ENCODE measurements at places on chromosomes 5 and 9. TPM values are rescaled to one million over a fixed set of nuclear protein-coding genes. Genes with fewer than 3 reads are reported as not detected.
A peak's percentile ranks its signal among the peaks of the same experiment; 100 is the strongest.

Gene PCDHB9
- total RNA-seq = 0.73 TPM

Gene PCDHGA4
- not detected for total RNA-seq

Gene NR2F1
- total RNA-seq = 88.4 TPM

Gene PIP5KL1
- 5.1 TPM for total RNA-seq

Gene HSD17B3
- total RNA-seq = 0.26 TPM

Gene SLC6A18
- not detected for total RNA-seq

GRCh38 chr9:99244344-99245260 lies 22.5 kb downstream of the SEC61B start:
- H3K27me3 ChIP-seq = no peaks in the 10 kb centered on the region
- no peak overlapping the region for H3K27ac ChIP-seq
- H3K36me3 ChIP-seq = no peaks in the 10 kb centered on the region
- DNase-seq = no peak
- no peak overlapping the region for H3K4me3 ChIP-seq

- no peaks in the 10 kb centered on the region for H3K4me1 ChIP-seq
- no peak for DNase-seq
- H3K27me3 ChIP-seq = no peaks in the 10 kb centered on the region
Observed at GRCh38 chr9:93634311-93635185, 58.2 kb downstream of the PHF2 start.

DNA sequence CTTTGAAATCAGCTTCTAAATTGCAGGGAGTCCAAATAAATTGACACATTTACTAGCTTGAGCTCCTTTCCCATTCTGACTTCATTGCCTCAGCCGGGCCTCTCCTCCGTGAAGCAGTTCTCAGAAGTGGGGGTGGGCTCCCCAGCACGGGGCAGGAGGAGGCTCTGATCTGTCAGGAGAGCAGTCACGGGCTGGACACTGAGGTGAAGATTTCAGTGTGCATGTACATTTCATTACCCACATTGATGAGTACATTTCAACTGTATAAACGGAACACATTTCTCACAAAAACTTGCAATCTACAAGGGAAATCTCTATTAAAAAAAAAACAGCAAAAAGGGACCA lies 195.9 kb downstream of the SEMA6A start:
- no peak overlapping the region for H3K4me3 ChIP-seq
- H3K36me3 ChIP-seq = no peaks in the 10 kb centered on the region
- DNase-seq = no peak
- no peak overlapping the region for H3K27ac ChIP-seq
- no peaks in the 10 kb centered on the region for H3K4me1 ChIP-seq
- no peaks in the 10 kb centered on the region for H3K27me3 ChIP-seq

- H3K4me1 ChIP-seq = peaks cover 6% of the 10 kb centered on the region
- no peak overlapping the region for H3K4me3 ChIP-seq
- no peak for DNase-seq
- no peak overlapping the region for H3K27ac ChIP-seq
Observed at GRCh38 chr9:4430432-4431261, 59.6 kb upstream of the SLC1A1 start.

- H3K27ac ChIP-seq = peak overlapping the region; percentile 78
- no peaks in the 10 kb centered on the region for H3K36me3 ChIP-seq
- H3K27me3 ChIP-seq = no peaks in the 10 kb centered on the region
- DNase-seq = peak; percentile 99
- H3K4me1 ChIP-seq = peaks cover 53% of the 10 kb centered on the region
Observed at GRCh38 chr5:10595672-10596309, 31.9 kb downstream of the ANKRD33B start.

- DNase-seq = peak; percentile 64
- peaks cover 34% of the 10 kb centered on the region for H3K4me1 ChIP-seq
- no peak within 1 kb of the TSS for H3K27ac ChIP-seq
- H3K4me3 ChIP-seq = peak within 1 kb of the TSS; percentile 76
Observed at GRCh38 chr9:36136272-36136893, at the start of gene GLIPR2. Gene GLIPR2 (plus strand): TSS chr9:36136733. CDS start chr9:36136779, 46 bp downstream.

DNA sequence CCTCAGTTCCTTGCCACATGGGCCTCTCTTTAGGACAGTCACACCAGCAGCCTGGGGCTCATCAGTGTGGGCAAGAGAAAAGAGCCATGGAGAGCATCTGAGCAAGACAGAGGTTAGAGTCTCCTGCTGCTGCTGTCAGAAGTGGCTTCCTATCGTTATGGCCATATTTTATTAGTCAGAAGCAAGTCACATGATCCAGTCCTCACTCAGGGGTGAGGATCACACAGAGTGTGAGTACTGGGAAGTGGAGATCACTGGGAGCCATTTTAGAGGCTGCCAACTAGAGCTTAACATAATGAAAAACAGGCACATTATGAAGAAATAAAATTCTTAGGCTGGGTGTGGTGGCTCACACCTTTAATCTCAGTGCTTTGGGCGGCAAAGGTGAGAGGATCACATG lies 62.0 kb downstream of the DIRAS2 start:
- H3K36me3 ChIP-seq = no peaks in the 10 kb centered on the region
- no peaks in the 10 kb centered on the region for H3K4me1 ChIP-seq
- DNase-seq = no peak
- no peaks in the 10 kb centered on the region for H3K27me3 ChIP-seq
